ENCODE measurements at places on chromosomes 16 and 17.

GRCh38 chr16:75116081-75116910 is at the start of gene LDHD:
TSS of gene LDHD (minus strand) at chr16:75116780. CDS start at chr16:75116720, 60 bp downstream.
- no peak for DNase-seq

DNA sequence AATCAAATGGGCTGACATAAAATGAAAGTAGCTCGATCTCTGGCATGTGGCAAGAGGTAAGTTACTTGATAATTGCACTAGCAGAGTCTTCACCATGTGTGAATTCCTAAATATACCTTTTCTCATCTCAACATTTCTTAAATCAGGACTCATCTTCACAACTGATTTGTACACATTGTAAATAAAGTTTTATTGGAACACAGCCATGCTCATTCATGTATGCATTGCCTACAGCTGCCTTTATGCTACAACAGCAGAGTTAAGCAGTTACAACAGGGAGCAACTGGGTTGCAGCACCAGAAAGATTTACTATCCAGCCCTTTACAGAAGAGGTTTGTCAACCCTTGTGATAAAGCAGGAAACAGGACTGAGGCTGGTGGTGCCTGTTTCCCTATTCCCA is 48.1 kb downstream of the ARHGAP17 start:
- no peak for DNase-seq

- no peak for DNase-seq
These were observed 17.3 kb downstream of the LGALS3BP start for GRCh38 chr17:78962345-78962983.

DNA sequence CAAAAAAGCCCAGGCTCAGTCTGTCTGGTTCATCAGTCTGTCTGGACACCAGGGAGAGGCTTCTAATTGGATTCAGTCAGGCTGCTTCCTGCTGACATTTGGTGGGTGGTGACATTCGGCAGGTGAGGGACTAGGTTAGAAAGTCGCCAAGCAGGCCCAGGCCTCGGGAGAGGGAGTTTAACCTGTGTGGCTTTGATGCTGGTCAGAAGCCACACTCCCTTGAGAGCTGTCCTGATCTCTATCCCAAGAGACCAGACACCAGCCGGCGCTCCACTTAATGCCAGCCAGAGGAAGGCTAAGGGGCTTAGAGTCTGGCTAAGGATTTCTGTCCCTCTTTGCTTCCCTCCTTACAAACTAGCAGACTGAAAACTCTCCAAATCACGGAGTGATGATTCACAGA is 135.0 kb downstream of the GSG1L start:
- no peak for DNase-seq

DNA sequence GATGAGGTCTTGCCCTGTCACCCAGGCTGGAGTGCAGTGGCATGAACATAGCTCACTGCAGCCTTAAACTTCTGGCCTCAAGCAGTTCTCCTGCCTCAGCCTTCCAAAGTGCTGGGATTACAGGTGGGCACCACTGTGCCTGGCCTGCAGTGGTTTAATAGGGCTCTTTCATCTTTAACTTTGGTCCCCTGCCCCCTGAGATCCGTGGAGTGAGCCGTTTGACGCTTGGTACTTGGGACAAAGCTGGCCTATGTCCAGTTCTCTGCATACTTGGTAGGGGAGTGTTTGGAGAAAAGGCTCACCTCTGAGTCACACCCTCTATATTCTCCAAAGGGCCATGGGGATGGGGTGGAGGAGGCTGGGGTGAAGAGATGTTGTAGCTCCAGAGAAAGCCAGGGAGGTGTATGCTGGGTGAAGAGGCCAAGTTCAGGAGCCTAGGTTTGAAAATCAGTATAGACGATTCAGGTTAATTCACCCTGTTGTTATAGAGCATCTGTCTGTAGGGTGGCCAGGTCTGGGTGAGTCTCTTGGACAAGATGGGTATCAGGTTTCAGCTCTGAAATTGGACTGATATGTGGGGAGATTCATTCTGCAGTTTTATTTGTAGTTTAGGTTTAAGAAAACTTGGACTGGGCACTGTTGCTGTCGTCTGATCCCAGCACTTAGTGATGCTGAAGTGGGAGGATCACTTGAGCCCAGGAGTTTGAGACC is 17.6 kb downstream of the ABCC1 start:
- no peak for DNase-seq

DNA sequence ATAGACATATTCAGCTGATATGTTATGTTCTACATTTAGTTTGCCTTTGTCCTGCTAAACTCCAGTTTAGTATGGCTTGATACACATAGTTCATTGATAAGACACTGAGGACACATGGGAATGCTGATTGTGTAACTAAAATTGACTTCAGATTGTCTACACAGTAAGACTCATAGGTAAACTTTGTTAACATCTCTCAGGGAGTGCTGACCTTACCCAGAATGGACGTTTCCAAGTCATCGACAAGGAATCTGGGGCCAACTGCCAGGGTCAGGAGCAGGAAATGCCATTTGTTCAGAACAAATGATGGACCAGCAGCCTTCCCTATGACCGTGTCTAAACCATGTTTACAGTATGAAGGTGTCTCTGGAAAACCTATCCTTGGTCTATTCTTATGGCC is 58.7 kb downstream of the DYNLRB2 start:
- no peak for DNase-seq

DNA sequence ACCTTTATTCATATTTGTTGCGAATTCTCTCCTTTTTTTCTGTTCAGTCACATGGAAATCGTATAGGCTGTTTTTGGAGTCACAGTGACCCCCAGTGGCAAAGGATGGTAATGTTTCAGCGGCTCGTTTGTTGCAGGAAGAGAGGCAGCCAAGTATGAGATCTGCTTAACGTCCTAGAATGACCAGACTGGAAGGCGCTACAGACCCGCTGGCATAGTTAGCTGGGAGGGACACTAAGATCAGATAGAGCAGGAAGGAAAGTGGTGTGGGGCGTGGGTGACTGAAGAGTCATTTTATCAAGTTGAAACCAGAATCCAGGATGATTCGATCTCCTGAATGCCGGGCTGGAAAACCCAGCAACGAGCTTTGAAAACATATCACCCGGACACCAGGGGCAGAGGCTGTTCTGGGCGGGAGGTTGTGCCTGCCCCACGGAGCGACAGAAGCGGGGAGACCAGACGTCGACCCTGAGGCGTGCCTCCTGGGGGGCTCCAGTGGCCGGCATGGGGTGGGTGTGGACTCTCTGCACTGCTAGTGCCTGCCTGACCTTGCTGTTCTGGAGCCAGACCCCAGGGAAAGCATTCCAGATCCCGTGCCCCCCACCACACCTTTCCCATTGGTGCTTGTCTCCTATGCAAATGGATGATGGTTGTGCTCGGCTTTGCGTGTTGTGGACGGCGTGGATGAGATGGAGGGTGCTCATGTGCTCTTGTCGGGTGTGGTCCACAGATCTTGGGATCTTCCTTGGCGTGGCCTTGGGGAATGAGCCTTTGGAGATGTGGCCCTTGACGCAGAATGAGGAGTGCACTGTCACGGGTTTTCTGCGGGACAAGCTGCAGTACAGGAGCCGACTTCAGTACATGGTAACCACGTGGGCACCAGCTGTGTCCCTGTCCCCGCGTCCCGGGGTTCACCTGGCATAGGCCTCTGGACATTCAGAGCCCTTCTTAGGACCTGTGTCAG is 7.7 kb downstream of the IL34 start:
- DNase-seq, result peak; percentile 82

- no peak for DNase-seq
These were observed 66.4 kb downstream of the MYH10 start for GRCh38 chr17:8563981-8564602.

GRCh38 chr17:36889770-36890349 is 47.4 kb upstream of the LHX1 start:
- no peak for DNase-seq

GRCh38 chr17:59752446-59752845 is 45.0 kb downstream of the VMP1 start:
- DNase-seq, result no peak

DNA sequence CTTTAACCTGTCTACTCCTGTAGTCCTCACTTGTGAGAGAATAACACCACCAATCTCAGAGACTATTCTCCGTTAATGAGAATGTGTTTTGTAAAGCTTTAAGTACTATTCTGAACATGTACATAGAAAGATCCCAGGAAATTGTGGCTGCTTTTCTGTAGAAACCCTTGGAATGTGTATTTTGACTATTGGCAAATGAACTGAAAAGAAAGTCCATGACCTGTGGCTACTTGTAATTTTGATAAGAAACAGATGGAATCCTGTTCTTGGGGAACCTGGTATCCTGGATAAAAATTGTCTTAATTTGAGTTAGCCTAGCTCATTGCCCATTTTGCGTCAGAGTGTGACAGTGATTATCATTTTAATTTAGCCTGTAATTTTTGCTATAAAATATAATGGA is 9.1 kb downstream of the CTCF start:
- DNase-seq, result no peak
